ENCODE measurements at places on chromosomes 6 and 20.

DNA sequence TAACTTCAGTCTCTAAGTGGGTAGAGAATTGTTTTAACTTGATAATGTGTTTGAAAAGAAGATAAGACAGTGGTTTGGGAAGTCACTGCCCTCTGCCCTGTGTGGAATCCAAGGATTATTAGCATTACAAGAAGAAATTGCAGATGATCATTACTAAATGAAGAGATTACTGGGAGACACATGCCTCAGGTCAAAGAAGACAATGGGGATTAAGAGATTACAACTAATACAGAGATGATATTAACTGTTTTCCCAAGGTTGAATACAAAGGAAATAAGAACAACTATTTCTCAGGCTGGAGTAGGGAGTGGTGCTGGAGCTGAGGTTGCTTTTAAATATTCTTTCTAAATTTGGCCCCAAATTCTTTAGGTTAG lies 166.0 kb downstream of the TRMT11 start:
- no peak for DNase-seq

GRCh38 chr6:101365181-101365580 lies 28.3 kb upstream of the GRIK2 start:
- no peak for DNase-seq

DNA sequence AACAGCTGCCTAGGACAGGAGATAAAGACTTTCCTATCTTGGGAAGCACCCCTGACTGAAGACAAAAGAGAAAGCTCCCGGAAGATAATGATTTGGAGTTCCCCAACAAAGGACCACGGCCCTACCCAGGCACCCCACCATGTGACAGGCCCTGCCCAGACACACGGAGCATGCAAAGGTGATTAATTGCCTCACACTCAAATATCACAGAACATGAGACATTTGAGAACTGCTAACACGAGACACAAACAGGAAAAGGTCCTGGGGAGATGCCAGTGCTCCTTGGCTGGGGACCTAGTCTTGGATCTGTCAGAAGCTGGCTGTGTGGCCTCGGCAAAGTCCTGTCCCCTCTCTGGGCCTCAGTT lies 82.5 kb upstream of the PTPN1 start:
- DNase-seq, result no peak

DNA sequence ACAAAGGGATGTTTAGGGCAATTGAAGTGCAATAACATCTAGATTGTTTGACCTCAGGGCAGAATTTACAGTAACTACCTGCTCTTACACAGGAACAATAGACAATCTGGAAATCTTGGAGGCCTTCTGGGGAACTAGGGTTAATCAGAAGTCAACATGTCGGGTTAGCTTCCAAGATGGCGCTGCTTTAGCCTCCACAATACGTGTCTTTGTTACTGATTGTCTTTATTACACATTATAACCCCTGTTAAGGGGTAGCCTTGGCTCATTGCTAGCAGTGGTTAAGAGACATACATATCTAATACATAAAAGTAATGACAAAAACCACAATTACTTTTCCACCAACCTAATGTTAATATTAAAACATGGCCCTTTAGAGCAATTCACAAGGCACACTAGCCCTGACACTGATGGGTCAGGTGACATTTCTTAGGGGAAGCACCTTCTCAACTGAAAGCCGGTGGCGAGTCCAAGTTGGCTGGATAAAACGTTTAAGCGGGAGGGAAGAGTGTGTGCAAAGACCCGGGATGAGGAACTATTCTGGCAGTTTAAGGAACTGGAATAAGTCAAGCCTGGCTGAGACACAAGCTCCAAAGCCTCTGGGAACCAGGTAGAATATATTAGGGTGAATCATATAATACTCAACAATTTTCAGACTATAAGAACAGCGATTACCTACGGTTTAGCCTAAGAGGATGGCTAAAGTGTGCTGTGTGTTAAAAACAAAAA lies 236.9 kb downstream of the BCAS1 start:
- DNase-seq, result no peak

DNA sequence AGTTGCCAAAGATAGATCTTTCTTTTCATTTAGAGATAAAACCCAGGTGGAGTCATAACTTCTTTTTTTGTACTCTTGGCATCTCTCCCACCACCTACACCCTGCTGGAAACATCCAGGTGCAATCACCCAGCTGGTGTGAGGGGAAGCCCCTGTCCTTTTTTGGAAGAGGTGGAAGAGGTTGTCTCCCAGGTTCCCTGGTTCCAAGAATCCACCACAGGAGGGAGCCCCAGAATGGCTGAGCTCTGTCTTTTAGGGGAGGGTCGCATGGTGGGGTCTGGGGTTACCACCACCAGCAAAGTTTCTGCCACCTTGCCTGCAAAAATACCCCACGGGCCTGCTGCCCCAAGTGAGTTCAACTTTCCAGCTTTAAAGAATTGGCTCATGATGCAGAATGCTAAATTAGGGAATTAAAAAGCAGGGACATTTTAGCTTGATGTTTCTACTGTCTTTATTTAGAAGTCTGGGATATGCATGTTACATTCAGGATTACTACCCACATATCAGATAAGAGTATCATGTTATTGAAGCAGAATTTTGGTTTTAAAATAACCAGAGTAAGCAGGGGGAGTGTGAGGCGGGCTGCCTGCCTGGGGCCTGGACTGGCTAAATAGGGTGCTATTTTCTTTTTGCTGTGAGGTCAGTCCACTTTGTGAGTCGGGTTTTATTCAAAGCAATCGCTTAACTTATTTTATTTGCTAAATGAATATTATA lies 11.0 kb downstream of the SMOC2 start:
- DNase-seq, result no peak

DNA sequence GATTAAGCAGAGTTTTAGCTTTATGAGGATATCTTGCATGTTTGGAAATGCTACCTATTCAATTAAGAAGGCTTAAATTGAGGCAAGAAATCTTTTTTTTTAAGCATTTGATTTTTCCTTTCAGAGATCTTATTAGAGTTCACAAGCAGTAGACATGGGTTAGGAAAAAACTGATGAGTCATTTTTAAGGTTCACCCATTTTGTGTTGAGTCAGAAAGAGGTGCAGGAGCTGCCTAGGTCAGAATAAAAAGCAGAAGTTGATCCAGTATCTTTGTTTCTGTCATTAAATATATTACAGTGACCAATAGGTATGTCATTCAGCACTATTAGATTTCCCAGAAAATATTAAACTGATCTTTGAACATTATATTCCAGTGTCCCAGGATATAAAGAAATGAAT lies 306.8 kb downstream of the LMBRD1 start:
- DNase-seq, result no peak

DNA sequence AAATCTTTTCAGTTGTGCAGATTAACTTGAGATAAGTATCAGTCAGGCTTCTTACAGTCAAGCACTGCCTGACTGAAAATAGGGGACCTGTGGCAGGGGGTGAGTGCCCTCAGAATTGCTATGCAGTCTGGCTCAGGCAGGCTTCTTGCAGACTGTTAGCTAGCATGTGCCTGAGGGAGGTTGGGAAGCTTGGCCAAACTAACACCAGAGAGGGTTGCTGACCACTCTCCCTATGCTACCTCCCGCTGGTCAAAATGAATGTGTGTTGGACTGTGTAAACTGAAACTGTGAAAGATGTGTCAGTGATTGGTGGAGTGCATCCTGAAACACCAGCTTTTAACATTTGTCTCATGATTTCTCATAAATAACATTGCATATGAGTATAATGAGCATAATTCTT lies 622.3 kb upstream of the IMPG1 start:
- DNase-seq, result no peak

DNA sequence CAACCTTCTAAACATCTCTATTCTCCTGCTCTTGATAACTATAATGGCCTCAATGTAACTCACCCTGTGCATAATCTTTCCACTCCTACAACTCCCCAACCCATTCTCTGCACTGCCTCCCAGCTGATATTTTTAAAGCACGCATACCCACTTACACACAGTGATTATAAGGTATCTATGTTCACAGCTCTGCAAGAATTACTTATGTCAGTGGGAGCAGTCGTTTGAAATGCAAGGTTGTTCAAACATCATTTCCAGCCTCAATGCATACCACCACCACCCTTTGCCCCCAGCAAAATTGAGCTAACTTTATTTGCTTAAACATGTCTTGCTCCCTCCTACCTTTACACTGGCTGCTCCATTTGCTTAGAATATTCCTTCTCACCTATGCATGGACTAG lies 506.0 kb downstream of the RFPL4B start:
- no peak for DNase-seq

- no peak for DNase-seq
These were observed 745.6 kb upstream of the MARCKS start for GRCh38 chr6:113111550-113111949.

DNA sequence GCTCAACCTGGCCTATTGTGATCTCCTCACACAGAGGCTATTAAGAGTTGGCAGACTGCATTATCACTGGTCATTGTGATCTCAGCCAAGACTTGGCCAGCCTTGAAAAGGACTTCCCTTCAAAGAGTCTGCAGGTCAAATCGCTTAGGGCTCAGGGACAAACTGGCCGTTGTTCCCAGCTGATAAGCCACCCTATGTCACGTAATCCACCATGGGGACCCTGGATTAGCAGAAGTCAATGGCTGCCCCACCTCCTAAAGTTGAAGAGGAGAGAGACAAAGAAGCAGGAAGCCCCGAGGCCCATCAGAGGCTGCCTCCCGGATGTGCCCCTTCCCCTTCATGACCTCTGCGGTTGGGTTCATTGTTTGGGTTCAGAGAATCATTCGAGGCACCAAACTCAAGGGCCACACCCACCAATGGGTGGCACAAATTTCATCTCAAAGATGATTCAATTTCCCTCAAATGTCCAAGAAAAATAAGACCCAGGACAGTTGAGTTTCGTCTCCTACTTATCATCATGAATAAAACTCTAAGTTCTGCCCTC lies 56.6 kb downstream of the BPIFB1 start:
- no peak for DNase-seq

DNA sequence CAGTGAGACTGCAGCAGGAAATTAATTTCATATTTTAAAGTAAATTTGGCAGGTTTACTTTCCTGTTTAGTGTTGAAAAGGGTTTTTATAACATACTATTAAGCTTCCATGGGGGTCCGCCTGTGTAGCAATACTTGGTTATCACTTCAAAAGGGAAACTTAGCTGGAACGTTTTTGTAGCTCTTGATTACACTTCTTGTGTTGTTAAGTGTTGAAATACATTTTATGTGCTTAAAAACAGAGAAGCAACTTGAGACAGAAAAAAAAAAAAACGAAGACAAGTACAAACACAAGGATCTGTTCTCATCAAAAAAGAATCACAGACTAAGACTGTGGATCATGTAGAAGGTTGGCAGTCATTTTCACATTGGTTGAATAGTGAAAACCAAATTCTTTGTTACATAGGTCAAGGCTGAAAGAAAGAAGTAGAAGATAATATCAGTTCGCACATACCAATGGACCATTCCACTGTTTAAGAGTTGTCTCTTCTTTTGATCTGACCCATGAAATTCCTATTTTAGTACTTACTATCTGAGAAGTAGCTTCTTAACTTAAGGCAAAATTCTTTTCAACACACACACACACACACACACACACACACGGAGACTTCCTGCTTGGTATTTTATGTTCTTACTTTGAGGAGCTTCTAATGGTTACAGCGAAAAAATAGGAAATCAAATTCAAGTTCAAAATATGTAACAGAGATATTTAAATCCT lies 113.9 kb upstream of the SLC35B3 start:
- no peak for DNase-seq

DNA sequence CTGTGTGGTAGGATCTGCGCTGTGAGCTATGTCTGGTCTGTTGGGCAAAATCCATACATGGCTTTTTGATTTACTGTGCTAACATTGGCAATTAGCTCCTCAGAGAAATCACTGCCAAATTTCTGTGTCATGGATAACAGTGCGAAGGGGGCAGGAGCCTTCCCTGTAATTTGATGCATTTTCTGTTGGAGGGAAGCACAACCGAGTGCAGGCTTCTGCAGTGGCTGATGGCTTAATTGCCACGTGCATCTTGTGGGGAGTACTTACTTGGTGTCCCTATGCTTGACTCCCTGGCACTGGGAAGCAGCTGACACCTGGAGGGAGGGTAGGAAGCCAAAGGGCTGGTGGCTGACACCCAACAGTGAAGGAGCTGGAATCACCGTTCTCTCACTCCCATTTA lies 99.3 kb upstream of the PROKR2 start:
- DNase-seq, result no peak

- DNase-seq, result no peak
These were observed 8.2 kb downstream of the SPINT3 start for GRCh38 chr20:45507011-45507820.

DNA sequence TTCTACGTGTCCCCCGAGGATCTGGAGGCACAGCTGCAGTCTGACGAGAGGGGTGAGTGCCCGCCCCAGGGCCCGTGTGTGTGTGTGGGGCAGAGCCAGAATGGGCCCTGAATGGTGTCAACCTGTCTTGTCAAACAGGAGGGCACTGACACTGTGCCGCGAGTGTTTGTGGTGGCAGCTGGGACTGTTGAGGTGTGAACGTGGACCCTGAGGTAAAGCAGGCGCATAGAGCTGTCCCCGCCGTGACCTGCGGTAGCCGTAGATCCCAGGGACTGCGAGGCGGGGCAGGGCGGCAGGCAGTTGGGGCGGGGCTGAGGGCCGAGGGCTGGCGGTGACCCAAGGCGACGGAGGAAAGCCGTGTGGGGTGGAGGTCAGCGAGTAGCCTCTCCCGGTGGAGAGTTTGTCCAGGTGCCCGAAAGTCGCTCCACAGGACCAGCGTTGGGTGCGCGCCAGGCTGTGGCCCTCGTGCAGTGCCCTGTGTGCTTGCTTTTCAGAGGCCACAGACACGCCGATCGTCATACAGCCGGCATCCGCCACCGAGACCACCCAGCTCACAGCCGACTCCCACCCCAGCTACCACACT lies 25.2 kb downstream of the UCKL1 start:
- DNase-seq, result no peak

DNA sequence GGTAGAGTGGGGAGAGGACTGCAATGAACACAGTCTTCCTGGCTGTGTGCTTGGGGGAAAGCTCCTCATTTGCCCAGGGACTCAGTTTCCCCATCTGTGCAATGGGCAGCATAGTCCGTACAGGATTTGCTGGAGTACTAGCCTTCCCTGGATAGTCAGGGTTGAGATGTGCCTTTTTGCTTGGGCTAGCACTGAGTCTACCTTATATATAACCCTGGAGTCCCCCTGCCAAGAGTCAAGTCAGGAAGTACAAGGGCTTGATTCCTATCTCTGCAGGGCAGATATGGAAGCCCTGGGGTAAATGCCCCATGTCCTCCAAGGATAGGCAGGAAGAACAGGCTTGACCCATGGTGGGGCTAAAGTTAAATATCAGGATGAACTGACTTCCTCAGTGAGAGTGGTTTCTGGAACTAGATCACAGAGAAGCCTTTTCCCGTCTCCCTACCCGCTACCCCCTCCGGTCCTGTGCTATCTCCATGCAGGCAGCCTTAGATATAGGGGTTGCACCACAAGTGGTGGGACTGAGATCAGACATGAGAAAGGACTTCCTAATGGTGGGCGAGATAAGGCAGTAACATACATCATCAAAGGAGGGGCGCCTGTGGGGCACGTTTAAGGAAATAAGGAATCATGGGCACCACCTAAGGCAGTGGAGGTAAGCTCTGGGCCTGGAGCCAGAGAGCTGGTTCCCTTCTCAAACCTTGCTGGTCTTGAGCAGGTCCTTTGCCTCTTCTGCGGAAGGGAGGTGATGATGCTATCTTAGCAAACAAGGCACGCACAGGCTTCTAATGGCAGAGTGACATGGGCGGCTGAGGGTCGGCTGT lies 157.9 kb downstream of the MRPL14 start:
- DNase-seq, result no peak
